ENCODE measurements at places on chromosomes 2 and 18.

GRCh38 chr2:150138587-150138986 lies 348.9 kb downstream of the RND3 start:
- no peak for DNase-seq

DNA sequence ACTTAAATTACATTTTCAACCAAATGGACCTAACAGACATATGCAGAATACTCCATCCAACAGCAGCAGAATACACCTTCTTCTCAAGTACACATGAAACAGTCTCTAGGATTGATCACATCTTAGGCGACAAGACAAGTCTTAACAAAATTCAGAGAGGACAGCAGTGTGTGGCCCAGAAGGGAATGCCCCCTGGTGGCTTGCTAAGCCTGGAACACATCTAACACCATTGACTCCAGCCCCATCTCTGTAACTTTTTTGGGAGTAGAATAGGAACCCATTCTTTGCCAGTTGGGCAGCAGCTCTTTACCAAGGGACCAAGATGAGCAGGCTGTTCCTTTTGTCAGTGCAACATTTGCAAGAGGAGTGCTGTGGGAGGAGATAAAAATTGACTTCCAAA lies 249.9 kb downstream of the PLCL1 start:
- DNase-seq = peak; percentile 9

GRCh38 chr2:234289834-234290590 lies 206.9 kb downstream of the ARL4C start:
- peak; percentile 33 for DNase-seq

- no peak for DNase-seq
Measured at GRCh38 chr2:161147856-161148255, 12.4 kb upstream of the TANK start.
